GM12864 (cell line): ENCODE measurements at places on chromosomes 1 and 21.
A peak's percentile ranks its signal among the peaks of the same experiment; 100 is the strongest.

GRCh38 chr1:34742667-34743270 is 12.1 kb upstream of the GJB5 start:
- peak; percentile 8 for DNase-seq

- DNase-seq = no peak
Measured at GRCh38 chr21:39062196-39062595, 121.1 kb downstream of the PSMG1 start.

- DNase-seq = no peak
Measured at GRCh38 chr1:176444286-176444685, 18.7 kb upstream of the PAPPA2 start.

DNA sequence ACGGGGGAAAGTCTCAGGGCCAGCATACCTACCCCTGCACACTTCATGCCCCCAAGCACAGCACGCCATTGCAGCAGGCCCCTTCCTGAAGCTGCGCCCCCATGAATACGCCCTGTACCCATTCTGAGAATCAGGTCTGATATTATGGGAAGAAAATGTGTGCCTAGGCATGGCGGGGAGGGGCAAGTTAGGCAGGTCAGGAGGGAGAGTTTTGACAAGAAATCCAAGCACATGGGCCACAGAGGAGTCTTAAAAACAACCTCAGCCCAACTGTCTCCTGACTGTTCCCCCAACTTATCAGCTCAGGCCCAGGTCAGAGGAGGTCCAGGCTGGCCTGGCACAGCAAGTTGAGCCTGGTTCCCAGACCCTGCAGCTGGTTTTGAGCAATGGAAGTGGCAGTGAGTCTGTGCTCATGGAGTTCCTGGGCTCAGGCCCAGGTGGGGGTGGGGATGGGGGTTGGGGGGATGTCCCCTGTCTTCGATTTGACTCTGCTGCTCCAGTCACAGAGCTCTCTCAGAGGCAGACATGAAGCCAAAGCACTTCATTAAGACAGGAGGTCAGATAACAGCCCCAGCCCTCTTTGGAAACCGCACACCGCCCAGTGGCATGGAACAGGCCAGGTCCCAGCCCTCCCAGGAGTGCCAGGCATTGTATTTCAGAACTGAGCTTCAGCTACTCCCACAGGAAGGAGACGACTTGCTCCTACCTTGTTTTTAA is 20.6 kb upstream of the BCAR3 start:
- no peak for DNase-seq

- no peak for DNase-seq
Measured at GRCh38 chr1:103250441-103250861, 142.1 kb upstream of the COL11A1 start.

GRCh38 chr1:222540598-222540995 is 7.3 kb downstream of the HHIPL2 start:
- DNase-seq = no peak

- DNase-seq = no peak
Measured at GRCh38 chr1:163766257-163766918, 444.6 kb downstream of the NUF2 start.

- no peak for DNase-seq
Measured at GRCh38 chr1:197327776-197328364, 59.8 kb downstream of the CRB1 start.

DNA sequence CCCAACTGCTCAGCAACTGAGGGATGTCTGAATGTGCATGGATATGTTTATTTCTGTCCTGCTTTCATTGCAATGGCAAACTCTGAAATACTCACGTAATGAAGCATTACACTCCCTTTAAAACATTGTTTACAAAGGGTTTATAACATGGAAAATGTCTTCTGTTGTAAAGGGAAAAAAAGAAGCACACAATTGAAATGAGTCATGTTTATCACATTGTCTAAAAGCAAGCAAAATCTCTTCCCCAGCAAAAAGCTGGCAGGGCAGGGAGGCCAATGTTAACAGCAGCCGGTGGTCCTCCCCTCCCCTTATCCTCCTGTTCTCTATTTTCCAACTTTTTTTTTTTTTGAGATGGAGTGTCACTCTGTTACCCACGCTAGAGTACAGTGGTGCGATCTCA is 3.9 kb upstream of the EFNA1 start:
- no peak for DNase-seq

- no peak for DNase-seq
Measured at GRCh38 chr1:109466452-109467300, at the start of gene SYPL2. Gene SYPL2, plus strand, starts transcription at chr1:109466546. Its CDS starts 298 bp downstream, at chr1:109466844.

GRCh38 chr1:213192026-213192425 is 141.0 kb downstream of the RPS6KC1 start:
- DNase-seq = no peak

- DNase-seq = no peak
Measured at GRCh38 chr1:153922076-153922971, 448 bp downstream of the GATAD2B start.

GRCh38 chr21:26652854-26653253 is 79.8 kb upstream of the CYYR1 start:
- DNase-seq = no peak

DNA sequence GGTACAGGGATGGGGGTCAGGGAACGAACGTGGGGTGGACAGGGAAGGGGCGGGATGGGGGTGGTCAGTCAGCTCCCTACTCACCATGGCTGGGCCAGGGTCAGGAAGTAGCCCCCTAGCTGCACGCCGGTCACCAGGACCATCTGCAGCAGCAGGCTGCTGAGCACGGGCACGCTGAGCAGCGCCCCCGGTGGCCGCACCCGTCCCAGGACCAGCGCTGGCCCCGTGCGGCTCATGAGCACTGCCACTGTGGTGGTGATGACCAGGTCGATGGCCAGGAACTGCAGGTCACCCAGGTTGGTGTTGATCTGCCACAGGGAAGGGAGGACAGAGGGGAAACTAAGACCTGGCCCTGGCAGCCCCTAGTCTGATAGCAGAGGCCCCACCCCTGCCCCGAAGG is 6.5 kb upstream of the MFAP2 start:
- no peak for DNase-seq

- DNase-seq = no peak
Measured at GRCh38 chr1:53061123-53061858, 722 bp upstream of the PODN start.

GRCh38 chr1:18384471-18384870 is 96.3 kb upstream of the KLHDC7A start:
- DNase-seq = no peak

- peak; percentile 10 for DNase-seq
Measured at GRCh38 chr1:168084396-168085231, 52.1 kb downstream of the GPR161 start.

GRCh38 chr1:168390271-168390670 is 109.6 kb downstream of the TBX19 start:
- DNase-seq = no peak

- DNase-seq = no peak
Measured at GRCh38 chr1:6126521-6127067, 53.5 kb downstream of the CHD5 start.

- no peak for DNase-seq
Measured at GRCh38 chr1:143699115-143699514, 272.7 kb downstream of the FAM72C start.

GRCh38 chr1:34885405-34886247 is 26.1 kb upstream of the SMIM12 start:
- no peak for DNase-seq

- no peak for DNase-seq
Measured at GRCh38 chr1:113931451-113931851, 2.3 kb downstream of the HIPK1 start.

- DNase-seq = no peak
Measured at GRCh38 chr1:91610789-91611188, 110.1 kb downstream of the CDC7 start.

DNA sequence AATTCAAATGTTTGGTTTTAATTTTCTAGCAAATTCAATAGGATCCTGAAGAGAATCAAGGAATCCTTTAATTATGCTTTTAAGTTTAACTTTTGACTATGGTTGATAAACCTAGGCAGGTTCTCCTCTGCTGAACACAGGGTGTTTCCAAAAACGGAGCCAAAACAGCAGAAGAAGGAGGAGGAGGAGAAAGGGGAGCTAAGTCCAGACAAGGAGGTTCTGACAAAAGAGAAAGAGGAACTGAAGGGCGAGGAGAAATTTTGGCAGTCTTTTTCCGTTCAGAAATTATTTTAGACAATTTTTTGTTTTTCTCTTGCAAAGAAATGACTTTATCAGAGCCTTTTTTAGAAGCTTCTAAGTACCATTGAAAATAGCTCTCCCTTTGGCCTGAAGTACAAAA is 33.2 kb upstream of the FNBP1L start:
- DNase-seq = no peak

DNA sequence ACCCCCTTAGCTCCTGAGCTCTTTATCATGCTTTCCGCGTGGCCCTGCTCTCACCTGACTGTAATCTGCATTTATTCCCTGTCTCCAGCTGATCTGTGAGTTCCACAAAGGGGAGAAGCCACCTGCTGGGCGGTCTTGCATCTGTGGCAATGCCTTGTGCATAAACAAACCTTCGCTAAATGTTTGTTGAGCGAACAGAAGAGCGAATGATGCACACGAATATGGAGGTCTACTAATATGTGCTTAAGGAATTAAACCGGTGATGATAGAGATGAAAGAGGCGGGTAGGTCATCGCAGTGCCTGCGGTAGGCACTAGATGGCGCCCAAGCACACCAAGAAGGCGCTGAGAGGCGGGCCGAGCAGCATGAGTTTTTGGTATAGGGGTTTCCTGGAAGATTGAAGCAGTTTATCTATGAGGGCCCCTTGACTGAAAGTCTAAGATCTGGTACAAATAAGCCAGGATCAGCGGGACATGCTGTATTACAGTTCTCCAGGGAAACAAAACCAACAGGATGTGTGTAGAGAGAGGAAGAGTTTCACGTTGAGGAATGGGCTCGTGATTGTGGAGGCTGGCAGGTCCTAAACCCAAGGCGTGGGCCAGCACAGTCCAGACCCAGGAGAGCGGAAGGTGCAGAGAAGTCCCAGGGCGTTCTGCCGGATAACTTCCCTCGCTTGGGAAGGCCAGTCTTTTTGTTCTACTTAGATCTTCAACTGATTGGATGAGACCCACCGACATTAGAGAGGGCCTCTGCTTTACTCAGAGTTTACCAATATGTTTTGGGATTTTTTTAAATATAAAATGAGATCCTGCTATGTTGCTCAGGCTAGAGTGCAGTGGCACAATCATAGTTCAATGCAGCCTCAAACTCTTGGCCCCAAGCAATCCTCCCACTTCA is 34.7 kb downstream of the TOMM20 start:
- no peak for DNase-seq

- DNase-seq = no peak
Measured at GRCh38 chr1:109034382-109034781, 7.5 kb downstream of the WDR47 start.

GRCh38 chr1:110239441-110240430 is 29.6 kb downstream of the KCNC4 start:
- no peak for DNase-seq

- no peak for DNase-seq
Measured at GRCh38 chr1:160858097-160858496, 4.6 kb downstream of the CD244 start.

DNA sequence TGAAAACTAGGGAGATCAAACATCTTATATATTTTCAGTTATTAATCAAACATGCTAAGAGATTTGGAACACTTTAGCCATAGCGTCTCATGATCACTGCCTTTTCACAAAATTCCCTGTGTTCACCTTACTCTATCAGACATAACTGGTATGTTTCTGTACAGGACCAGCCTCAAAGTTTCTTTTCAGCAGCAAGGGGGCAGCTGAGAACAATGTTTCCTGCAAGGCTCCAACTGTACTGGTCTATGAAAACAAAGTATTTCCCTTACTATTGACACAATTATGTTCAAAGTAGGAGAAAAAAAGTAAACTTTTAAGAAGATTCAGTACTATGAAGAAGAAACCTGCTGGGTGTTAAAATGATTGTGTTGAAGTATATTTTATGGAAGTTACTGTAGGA is 98.5 kb downstream of the ATF6 start:
- DNase-seq = no peak

- no peak for DNase-seq
Measured at GRCh38 chr1:147246044-147246690, 3.7 kb downstream of the CHD1L start.

DNA sequence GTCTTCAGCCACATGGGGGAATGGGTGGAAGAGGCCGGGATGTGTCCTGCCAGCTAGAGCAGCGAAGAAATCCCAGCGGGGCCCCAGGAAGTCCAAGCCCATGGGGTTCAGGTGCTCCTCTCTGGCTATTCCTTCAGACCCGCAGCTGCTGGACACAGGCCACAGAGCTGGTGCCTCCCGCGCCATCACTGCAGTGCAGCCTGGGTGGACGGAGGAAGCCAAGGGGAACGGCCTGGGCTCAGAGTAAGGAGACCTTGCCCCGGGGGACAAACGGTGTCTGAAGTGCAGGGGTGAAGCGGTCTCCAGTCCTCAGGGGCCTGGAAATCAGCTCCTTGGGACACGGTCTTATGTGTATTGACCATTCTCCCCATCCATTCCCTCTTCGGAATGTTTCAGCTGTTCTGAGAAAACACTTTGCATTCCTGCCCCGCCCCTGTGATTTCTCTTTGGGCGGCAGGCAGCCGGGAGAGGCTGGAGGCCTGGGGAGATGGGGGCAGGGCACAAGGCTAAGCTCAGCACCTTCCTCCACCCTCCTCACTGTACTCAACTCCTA is 18.4 kb downstream of the MTHFR start:
- DNase-seq = no peak

DNA sequence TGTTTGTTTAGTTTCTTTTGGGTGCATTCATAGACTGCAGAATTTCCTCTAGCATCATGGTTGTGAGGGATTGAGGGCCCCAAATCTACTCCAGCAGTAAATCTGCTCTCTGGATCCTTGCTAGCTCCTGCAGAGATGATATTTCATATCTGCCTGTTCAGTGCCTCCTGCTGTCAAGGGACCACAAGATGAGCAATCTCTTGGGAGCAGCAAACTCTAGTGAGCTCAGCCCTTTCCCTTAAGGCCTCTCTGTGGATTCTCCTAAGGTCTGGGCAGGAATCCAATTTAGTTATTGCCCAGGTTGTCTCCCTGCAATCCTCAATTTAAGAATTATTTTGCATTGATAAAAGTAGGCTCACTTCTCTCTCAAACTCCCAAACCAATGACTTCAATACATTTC is 76.9 kb downstream of the RGS18 start:
- DNase-seq = no peak

DNA sequence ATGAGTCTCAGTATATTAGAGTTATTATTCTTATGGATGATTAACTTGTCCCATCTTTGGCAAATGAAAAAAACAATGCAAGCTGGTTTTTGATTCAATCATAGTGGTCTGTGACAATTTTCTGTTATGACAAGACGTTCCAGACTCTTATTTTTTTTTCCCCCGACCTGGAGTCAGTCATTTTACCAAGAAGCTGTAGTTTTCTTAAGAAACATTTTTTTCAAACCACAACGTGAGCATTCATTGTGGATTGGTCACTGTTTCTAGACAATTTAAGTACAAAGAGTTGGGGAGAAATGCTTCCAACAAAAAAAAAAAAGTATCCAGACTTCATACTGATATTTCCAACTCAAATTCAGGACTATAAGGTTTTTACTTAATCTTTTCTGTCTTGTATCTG is 8.0 kb upstream of the ANGPTL3 start:
- DNase-seq = no peak

GRCh38 chr1:5253036-5253435 is 598.6 kb downstream of the AJAP1 start:
- no peak for DNase-seq
